ENCODE measurements at places on chromosomes 2 and 18.

GRCh38 chr2:113173542-113174375, at the start of gene PSD4:
Gene PSD4, plus strand, starts transcription at chr2:113173971. Its CDS starts 8,486 bp downstream, at chr2:113182457.
- H3K4me1 ChIP-seq = no peaks in the 10 kb centered on the region
- no peak within 1 kb of the TSS for H3K27ac ChIP-seq
- peak; percentile 88 for DNase-seq
- H3K36me3 ChIP-seq = no peaks in the 10 kb centered on the region

DNA sequence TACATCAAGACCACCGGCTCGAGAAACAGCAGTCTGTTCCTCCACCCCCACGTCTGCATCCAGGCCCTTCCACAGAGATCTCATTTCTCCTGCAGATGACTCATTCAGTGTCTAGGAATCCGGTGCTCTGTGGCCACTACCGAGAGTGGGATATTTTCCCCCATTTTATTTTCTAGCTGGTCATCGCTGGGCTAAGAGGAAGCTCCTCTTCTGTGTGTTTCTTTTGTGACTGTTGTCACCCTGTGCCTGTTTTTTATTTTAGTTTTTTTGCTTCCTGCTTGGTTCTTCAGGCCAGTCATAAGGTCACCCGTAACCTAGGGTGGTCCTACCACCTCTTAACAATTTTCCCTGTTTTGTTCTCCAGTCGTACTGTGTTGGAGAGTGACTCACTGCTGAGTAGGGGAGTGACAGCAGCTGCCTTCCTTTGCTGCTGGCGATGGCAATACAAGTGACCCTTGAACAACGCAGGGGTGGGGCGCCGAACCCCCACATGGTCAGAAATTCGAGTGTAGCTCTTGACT, 6.7 kb downstream of the RAMP1 start:
- no peaks in the 10 kb centered on the region for H3K4me1 ChIP-seq
- H3K36me3 ChIP-seq = no peaks in the 10 kb centered on the region
- DNase-seq = no peak
- H3K4me3 ChIP-seq = no peak overlapping the region
- no peaks in the 10 kb centered on the region for H3K27me3 ChIP-seq
- H3K27ac ChIP-seq = no peak overlapping the region

DNA sequence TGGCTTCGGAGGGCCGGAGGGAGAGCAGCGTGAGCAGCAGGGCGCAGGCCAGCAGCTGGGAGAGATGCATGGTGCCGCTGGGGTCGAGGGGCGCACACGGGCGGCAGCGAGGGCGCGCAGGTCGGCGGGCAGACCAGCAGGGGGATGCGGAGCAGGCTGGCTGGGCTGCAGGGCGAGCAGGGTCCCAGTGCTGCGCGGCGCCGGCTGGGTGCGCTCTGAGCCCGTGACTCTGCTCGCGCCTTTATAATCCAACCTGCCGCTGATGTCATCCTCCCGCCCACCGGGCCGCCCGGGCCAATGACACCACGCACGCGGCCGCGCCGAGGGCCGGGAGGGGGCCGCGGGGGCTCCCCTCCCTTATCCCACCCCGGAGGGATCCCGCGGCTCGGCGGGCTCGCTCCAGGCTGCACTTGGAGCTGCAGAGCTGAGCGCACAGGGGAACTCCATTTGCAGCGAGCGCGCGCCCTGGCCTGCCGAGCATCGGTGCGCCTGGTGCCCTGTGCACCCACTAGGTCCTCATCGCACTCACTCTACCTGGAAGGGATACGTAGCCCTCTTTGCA, at the start of gene NPPC:
TSS of gene NPPC (minus strand) at position 217 of the 562 bp plus-strand sequence. CDS start at position 70, 147 bp downstream.
- H3K27ac ChIP-seq = no peak within 1 kb of the TSS
- H3K27me3 ChIP-seq = peaks cover 28% of the 10 kb centered on the region
- H3K4me1 ChIP-seq = no peaks in the 10 kb centered on the region
- H3K36me3 ChIP-seq = no peaks in the 10 kb centered on the region
- H3K4me3 ChIP-seq = peak within 1 kb of the TSS; percentile 51

DNA sequence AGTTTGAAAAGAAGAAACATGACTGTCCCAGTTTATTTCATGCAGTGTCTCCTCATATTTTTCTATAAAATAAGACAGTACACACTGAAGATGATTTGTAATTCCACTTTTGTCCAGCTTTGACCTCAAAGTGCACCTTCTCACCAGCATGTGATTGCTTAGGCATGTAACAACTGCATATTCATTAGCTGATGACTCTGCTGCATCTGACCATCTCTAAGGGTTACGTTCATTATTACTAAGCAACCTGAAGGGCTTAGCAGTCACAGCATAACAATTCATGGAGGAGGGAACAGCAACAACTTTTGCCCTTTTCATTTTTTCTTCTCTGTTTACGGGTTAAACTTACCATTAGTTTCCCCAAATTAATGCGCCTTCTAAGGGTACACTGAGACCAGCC, 330.6 kb upstream of the PIK3C3 start:
- no peak overlapping the region for H3K27ac ChIP-seq
- DNase-seq = no peak
- no peaks in the 10 kb centered on the region for H3K4me1 ChIP-seq

GRCh38 chr18:76827205-76828200, 5.1 kb downstream of the ZNF236 start:
- no peak for DNase-seq
- H3K36me3 ChIP-seq = no peaks in the 10 kb centered on the region
- no peak overlapping the region for H3K4me3 ChIP-seq
- no peaks in the 10 kb centered on the region for H3K27me3 ChIP-seq
- peaks cover 2% of the 10 kb centered on the region for H3K4me1 ChIP-seq

DNA sequence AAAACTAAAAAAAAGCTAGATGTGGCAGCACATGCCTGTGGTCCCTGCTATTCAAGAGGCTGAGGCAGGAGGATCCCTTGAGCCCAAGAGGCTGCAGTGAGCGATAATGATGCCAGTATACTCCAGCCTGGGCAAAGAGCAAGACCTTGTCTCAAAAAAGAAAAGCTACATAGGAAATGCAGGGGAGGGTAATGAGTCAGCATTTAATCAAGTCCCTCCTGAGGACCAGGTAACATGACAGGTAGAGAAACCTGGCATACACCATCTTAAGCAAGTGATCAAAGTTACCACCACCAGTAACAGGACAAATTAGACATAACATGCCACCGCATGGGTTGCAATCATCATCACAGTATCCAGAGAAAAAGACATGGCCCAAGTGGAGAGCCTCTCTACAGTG, 25.8 kb downstream of the MYO5B start:
- no peak for DNase-seq
- no peak overlapping the region for H3K27ac ChIP-seq
- H3K27me3 ChIP-seq = no peaks in the 10 kb centered on the region
- peaks cover 3% of the 10 kb centered on the region for H3K36me3 ChIP-seq

GRCh38 chr18:23085066-23085465, 50.2 kb upstream of the CABLES1 start:
- H3K27me3 ChIP-seq = no peaks in the 10 kb centered on the region
- no peaks in the 10 kb centered on the region for H3K4me1 ChIP-seq
- DNase-seq = no peak
- H3K27ac ChIP-seq = no peak overlapping the region
- no peak overlapping the region for H3K4me3 ChIP-seq

DNA sequence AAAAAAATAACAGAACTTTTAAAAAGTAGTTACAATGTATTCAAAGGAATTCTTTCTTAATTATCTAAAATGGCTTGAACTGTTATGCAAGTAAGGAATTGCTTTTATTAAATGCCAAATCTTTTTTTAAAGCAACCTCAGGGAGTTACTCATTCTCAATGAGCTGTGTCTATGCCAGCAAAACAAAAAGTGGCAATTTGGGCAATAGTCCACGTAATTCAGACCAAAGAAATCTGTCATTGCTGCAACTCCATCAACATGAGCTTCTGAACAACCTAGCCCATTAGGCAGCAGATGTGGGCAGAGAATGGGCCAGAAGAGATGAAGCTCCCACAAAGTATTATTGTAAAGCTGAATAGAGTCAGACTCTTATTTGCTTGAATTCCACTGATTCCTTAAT, 118.4 kb downstream of the ALK start:
- no peak overlapping the region for H3K4me3 ChIP-seq
- no peak overlapping the region for H3K27ac ChIP-seq
- no peak for DNase-seq
- no peaks in the 10 kb centered on the region for H3K4me1 ChIP-seq
- no peaks in the 10 kb centered on the region for H3K36me3 ChIP-seq
